ENCODE measurements at places on chromosomes 7 and 10.

DNA sequence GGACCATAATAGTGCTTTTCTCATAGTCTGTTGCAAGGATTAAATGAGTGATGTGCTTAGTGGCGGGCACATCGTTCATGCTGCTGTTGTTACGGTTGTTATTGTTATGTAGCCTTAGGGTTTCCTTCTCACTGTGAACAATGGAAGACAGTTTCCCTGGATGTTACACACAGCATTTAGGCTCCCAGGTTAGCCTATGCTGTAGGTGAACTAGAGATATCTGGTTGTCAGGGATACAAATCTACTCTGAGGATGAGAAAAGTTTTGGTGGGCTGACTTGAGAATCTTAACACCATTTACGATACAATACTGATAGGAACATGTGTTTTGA, 14.7 kb downstream of the SH3PXD2A start:
- no peak for DNase-seq

DNA sequence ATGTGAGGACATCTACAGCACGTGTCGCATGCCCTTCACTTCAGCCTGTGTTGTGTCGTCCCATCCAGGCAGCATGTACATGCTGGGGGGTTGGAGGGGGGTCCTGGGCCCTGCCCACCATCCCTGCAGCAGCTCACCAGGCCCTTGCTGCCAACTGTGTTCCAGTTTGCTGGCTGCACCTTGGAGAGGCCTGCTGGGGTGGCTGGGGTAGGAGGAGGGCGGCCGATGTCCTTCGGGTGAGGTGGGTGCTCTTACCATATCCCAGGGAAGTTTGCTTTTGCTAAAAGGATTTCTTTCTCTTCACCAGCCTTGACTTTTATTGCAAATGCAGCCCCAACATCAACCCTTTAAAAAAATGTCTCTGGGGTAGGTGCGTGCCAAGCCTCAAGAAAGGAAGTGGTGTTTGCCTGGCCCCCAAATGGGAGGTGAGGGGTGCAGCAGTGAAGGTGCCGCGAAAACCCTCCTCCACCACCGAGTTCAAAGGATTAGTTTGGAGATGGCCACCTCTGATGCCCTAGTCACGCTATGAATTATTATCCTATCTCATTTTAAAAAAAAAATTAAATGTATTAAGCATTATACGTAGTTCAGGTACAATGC, 165.8 kb upstream of the KLF6 start:
- no peak for DNase-seq

DNA sequence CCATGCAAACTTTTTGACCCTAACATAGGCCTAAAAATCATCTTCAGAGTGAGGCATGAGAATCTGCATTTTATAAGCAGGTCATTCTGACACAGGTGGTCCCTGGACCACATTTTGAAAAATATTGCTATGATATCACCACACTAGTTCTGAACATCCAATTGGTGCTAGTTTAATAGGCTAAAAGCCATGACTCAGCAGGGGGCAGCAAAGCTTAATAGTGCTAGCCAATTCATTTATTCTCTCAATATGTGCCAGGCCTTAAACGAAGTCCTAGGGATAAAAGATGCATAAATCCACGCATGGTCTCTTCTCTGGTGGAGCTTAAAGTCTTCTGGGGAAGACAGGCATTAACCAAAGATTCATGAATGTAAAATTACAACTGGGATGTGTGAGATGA, 10.2 kb upstream of the SLC25A28 start:
- no peak for DNase-seq

DNA sequence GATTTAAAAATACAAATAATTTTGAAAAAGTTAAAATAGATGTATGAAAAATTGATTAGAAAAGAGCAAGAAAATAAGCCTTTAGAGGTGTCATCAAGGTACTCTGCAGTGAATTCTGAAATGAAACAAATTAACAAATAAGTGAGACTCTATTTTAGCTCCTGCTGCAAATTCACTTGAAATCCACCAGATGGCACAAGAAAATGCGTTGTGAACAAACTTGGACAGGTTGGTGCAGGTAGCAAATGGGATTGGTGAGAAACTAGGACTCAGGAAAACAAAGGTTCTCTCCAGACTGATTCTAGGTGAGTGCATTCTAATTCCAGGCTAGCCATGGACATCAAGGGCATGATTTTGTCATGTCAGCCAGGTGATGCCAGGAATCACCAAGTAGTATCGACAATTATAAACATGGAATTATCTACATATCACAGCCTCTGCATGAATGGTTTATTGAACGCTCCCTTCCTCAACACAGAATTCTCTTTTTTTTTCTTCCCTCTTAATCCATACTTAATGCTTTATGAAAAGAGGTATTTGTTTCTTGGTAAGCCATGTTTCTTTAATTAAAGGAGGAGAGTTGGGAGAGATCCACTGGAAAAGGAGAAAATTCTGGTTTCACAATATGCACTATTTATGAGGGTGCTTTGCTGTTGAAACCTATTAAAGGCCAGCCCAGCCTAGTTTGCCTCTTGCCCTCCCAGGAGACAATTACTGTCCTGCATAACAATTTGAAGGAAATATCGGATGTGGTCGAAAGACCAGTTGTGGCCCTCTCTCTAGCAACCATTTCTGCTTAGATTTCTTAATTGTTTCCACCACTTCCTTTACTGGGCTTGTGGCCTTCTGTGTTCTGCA, 118.1 kb downstream of the ZNF365 start:
- no peak for DNase-seq

DNA sequence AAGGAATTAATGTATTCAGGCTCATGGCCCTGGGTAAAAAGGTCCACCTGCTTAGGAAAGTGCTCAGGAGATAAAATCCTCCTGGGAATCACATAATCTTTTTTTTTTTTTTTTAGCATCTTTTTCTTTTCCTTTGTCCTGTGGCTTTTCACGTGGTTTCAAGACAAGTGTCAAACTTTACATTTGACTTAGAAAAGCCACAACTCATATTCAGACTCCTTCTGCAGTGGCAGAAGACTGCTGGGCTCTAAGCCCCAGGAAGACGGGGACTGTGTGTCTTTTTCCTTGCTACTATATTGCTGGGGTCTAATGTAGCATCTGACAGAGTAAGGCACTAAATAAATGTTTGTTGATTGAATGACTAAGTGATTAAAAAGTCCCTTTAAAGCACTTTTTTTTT, 127.5 kb upstream of the ANKRD1 start:
- DNase-seq, result no peak

- no peak for DNase-seq
Observed at GRCh38 chr7:83347945-83348444, 185.3 kb upstream of the PCLO start.

DNA sequence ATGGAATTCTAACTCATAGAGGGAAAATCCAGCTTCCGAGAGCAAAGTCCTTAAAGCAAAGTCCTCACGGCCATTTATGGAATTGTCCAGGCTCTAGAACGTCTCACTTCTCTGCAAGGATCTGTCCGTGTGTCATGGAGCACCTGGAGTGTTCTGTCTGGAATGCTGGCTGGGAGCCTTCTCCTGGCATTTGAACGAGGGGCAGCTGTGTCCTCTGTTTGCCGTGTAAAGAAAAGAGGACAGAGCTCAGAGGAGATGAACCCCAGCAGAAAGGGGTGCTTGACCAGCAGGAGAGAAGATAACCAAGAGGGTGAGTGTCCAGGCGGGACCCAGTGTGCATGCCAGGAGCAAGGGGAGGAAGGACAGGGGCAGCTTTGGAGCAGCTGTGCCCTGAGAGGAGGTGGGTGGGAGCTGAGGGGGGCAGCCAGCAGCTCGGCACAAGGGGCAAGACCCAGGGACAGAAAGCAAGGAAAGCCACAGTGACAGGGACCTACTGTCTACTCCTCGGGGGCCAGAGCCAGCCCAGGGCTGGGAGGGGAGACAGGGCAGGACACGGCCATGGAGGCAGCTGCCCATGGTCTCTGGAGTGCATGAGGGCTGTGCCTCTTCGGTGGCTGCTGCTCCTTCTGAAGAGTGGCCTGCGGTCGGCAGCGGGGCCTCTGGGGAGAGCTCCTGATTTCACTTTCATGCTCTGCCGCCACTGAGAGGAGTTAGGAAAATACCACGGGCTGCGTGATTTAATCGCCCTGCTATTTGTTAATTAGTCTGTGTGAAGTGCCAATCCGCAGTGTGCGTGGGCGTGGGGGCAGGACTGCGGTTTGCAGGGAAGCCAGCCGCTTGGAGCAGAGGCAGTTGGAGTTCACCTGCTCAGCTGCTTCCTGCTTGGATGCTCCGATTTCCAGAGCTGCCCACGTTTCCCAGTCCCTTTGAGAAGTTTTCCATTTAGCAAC, 149.3 kb upstream of the SHH start:
- no peak for DNase-seq

- DNase-seq, result no peak
Observed at GRCh38 chr10:106636766-106637491, 527.6 kb downstream of the SORCS1 start.

GRCh38 chr10:118394301-118395200, 52.4 kb upstream of the FAM204A start:
- DNase-seq, result no peak

DNA sequence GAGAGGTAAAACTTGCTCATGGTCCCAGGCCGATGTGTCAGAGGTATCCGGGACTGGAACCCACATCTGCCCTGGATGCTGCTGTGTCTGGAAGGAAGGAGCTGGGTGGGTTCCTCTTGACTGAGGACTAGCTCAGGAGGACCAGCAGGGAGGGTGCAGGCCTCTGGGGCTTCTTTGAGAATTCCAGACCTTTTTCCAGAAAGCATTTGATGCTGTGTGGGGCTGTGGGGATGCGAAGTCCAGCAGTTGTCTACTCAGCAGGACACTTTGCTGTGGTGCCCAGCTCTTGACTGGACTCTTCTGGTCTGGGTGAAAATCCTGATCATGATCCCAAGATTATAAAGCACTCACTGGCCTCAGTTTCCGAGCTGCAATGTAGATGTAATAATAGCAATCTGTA, 1.7 kb downstream of the RAMP3 start:
- DNase-seq, result no peak

All from stimulated activated CD4-positive, alpha-beta T cell treated with anti-CD3 and anti-CD28 coated beads, TNF-alpha, amount 100 ng/mL, for 4 hours (primary cell).